Lung microvascular endothelial cell (primary cell): ENCODE measurements at places on chromosomes 2 and 18.

DNA sequence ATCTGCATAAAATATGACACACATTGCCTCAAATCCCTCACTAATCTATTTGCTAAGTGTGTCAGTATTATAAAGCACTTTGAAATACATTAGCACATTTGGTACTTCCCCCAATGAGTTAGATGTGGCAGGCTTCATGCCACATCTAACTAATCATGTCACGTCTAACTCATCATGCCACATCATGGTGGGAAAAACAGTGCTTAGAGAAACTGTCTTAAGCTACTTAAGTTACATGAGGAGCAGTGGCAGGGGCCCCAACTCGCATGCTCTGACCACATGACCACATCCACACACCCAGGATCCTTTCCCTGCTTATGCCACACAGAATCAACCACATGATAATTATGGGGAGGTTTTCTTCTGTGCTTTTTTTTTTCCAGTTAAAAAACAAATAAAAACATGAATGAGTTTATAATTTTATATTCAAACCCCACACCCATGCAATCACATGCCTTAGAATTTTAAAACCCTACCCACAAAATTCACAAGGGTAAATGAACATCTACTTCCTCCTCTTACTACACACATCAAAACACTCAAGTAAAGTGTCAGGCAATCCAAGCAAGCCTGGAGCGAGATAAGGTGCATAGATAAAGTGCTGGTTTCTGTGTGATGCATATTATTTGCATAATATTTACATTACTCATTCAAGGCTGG lies 1.6 kb downstream of the ABCA12 start:
- DNase-seq = no peak

- no peak for DNase-seq
Observed at GRCh38 chr18:59576541-59577385, 120.5 kb downstream of the CCBE1 start.

- peak; percentile 44 for DNase-seq
Observed at GRCh38 chr2:84969511-84970209, 1.3 kb upstream of the KCMF1 start.

DNA sequence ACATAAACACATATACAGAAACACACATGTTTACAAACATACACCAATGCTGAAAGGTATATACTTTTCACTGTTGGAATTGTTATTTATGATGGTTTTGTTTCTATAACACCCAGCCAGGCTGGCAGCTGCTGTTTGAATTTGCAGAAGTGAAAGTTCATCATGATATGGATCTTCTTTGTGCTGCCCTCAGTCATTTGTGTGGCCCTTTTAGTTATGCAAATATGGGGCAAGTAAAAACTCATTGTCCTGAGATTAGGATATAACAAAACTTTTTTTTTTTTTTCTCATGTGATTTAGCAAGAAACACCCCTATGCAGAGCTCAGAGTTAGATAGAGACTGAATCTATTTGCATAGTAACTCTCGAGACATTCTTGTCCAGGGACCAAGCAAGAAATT lies 714.1 kb downstream of the KCNJ3 start:
- DNase-seq = no peak

DNA sequence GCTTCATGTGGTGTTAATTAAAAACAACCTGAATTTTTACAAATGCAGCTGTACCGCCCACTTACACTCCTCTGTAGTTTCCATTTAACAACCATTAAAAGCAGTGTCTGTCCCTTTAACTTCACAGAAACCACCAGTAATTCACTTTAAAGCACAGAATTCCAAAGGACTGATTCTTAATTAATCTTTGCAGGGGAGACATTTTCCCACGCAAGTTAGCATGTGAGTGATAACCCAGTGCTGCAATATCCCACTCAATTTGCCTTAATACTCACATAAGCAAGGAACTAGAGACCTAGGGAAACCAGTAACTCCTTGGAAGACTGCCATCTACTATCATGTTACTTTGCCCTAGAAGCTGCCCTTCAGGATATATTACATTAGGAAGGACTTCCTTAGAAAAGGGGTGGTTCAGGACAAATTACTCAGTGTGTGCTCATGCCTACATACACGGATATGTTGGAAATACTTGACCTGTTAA lies 102.3 kb downstream of the OSR1 start:
- DNase-seq = no peak

- DNase-seq = no peak
Observed at GRCh38 chr2:77834360-77835002, 312.3 kb upstream of the LRRTM4 start.

DNA sequence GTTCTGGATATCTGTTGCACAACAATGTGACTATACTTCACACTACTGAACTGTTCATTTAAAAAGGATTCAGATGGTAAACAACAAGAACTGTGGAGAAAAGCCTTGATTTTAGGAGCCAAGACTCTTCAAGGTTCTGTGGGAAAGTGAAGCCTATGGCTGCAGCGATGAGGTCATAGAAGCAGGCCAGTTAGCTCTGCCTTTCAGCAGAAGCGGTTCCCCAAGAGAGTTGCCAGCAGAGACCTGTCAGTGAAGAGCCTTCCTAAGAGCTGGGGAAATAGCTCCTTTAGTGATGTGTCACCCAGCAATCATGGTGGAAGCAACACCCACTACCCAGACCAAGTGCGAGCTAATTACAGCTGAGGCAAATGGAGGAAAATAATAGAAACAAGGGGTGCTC lies 346.5 kb upstream of the ETAA1 start:
- no peak for DNase-seq

DNA sequence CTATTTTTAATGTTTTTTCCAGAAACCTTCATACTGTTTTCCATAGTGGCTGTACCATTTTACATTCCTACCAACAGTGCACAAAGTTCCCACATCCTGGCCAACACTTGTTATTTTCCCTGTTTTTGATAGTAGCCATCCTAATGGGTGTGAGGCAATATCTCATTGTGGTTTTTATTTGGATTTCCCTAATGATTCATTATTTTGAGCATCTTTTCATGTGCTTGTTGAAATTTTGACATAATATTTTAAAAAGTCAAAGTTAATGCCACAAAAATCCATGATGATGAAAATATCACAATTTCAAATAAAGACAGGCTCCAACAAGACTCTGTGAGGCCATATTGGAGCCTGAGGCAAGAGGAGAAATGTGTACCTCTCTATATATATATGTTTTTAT lies 50.2 kb downstream of the VWA3B start:
- no peak for DNase-seq

- DNase-seq = no peak
Observed at GRCh38 chr18:36303211-36303844, 5.8 kb downstream of the FHOD3 start.

DNA sequence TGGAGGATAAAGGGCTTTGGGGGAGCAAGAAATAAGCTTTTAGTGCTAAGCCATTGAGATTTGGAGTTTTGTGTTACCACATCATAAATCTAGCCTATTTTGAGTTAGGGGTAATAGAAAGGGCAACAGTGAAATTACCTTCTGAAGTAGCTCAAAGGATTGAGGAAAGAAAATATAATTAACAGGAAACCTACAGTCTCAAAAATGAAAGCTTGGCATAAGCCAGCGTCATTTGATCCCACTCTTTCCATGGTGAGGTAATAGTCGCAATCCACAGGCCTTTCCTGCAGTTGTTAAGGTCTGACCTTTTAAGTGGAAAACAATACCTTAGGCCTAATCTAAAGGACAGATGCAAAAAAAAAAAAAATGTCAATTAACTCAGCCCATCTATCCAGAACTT lies 182.7 kb downstream of the UXS1 start:
- DNase-seq = peak; percentile 50

- DNase-seq = no peak
Observed at GRCh38 chr2:175707322-175707721, 294.7 kb downstream of the LNPK start.

DNA sequence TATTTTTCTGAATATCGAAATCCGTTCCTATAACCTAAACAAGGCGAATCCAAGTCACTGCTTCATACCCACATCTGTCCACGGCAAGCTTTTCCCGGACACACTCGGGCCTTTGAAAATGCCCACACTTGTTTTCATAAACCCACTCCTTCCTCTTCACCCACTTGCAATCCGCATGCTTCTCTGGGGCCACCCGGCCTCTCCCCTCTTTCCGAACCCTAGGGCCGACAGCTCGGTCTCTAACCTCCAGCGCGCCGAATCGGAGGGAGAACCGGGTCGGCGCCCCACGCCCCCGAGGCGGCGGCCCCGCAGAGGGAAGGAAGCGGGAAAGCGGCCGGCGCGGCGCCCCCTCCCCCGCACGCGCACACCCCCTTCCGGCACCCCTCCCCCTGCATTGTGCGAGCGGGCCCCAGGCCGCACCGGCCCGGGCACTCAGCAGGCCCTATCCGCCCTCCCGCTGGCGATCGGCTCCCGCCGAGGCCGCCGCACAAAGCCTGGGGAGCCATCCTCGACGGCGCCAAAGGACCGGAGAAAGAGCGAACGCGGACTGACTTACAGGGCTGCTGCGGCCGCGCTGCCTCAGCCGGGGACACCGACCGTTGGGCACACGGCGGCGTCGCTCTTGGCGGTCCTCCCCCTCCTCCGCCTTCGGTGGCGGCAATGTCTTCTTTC lies 467 bp downstream of the PUM2 start:
- peak; percentile 51 for DNase-seq

- peak; percentile 25 for DNase-seq
Observed at GRCh38 chr2:204681412-204681811, 136.1 kb downstream of the PARD3B start.

GRCh38 chr2:105773568-105773967 lies 28.9 kb downstream of the NCK2 start:
- no peak for DNase-seq

- no peak for DNase-seq
Observed at GRCh38 chr2:53230691-53231090, 536.9 kb upstream of the CHAC2 start.

DNA sequence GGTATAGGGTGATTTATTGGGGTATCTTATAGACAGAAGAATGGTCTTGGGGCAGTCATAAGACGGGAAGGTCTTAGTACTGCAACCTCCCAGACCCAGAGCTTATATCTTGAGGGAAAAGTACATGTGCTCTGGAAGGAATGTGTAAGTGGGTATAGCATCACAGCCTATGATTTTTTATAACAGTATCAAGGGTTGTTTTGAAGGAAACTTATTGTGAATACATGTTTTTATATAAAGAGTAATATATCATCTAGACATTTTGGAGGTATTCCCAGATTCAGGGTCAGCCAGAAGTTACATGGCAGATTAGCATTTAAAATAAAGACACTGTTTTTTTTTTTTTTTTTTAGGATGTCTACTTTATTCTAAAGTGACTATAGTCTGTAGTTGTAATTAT lies 47.6 kb upstream of the STON1 start:
- peak; percentile 86 for DNase-seq

DNA sequence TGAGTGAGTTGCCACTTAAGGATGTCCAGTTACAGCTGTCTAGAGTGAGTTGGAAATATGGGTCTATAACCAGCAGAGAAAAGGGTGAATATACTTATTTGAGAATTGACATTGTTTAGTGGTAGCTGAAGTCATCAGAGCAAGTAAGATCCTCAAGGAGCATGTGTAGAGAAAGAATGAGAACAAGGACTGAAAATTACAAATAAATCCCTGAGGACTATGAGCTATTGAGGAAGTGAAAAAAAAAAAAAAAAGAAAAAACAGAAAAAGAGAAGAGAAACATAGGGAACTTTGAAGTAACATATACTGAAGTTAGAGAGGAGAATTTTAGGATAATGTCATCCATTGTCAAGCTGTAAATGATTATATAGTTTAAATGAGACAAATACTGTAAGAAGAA lies 134.0 kb upstream of the CCDC68 start:
- DNase-seq = no peak

DNA sequence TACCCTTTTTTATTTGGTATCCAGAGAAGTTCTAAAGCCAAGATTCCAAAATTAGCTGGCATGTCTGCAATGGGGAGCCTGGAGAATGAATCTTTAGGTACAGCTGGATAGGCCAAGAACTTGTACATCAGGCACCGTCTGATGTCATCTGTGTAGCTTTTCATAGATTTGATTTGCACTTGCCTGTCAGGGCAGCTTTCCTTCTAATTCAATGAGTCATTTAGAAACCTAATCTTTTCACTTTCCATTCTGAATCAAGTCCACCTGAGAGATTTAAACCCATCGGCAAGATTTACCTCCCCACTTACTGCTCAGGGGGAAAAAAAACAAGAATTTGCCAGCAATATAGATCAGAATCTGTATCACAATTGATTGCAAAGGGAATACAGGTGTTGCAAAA lies 60.9 kb upstream of the ACAA2 start:
- DNase-seq = no peak

DNA sequence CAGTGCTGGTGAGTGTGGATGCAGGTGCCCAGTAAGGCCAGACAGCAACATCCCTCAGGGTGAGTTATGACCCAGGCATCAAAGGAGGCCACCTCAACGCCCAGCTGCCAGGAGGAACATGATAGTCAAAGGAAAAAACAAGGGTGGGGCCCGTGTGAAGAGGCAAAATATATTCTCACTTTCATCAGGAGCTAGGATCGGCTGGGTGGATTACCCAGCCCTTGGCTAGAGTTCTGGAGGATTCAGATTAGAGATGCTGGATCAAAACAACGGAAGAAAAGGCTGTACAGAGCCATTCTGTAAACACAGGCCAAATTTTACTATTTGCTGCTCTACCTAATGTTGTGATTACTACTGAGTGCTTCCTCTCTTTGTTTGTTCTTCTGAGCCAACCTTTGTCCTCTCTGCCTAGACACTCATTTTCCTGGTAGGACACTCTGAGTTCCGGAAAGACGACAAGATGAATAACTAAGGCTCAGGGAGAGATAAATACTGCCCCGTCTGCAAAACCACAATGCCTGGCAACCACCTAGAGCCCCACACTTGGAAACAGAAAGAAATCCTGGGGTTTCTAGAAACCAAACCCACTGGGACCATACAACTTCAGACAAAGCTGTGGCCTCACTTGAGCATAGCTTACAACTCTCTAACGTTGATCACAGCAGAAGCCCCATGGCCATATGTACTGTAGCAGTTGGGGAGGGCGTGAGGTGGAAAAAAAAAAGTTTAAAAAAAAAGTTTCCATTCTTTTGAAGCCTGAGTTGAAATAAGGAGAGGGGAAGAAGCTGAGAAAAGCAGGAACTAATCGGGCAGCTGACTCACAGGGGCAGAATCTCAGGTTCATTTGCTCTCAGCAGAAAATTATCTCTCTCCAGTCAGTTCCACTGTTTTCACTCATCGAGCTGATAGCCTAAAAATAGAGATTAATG lies 17.8 kb upstream of the PMAIP1 start:
- DNase-seq = peak; percentile 81

GRCh38 chr18:3821524-3821923 lies 371.6 kb downstream of the TGIF1 start:
- no peak for DNase-seq

DNA sequence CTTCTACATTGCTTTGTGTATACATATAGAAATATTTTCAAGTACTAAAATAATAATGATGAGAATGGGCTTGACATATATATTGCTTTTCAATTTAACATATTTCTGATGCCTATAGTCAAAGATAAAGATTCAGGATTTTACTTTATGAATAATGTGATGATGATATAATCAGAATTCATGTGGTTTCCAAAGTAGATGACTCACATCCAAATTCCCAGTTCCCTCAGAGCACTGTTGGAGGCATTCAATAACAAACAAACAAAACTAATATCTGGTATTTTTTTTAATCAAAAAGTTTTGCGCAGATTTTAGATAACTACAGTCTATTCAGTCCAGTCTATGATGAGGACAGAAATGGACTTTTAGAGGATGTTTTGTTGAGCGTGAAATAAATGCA lies 2094.5 kb upstream of the CELF4 start:
- no peak for DNase-seq
